ENCODE measurements at places on chromosomes 3 and 15.

- no peak for DNase-seq
Measured at GRCh38 chr3:158909870-158910269, 108.0 kb downstream of the MFSD1 start.

- DNase-seq = no peak
Measured at GRCh38 chr3:129357616-129358015, 70.8 kb downstream of the EFCAB12 start.

GRCh38 chr3:153146191-153147053 is 15.6 kb upstream of the RAP2B start:
- DNase-seq = no peak

DNA sequence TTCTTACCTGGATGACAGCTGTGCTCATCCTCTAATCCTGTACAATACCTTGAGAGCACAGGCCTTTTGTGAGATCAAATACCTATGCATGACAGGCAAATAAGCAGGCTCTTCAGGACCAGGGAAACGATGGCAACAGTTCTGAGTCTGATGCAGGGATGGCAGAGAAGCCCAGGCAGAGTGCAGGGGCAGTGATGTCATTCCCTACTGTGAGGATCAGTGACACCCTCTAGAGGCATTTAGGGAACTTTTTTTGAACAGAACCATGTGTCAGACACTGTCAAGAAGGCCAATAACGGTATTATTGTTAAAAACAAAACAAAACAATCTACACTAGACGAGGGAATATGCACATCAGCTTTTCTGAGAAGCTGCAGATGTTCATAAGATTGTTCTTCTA is 314.8 kb upstream of the CTDSPL start:
- DNase-seq = no peak

GRCh38 chr3:193545304-193545703 is 9.4 kb downstream of the ATP13A4 start:
- no peak for DNase-seq

GRCh38 chr3:42515391-42515916 is 13.0 kb downstream of the VIPR1 start:
- DNase-seq = no peak

Data from stimulated activated CD4-positive, alpha-beta T cell treated with anti-CD3 and anti-CD28 coated beads, Interleukin-1b, Interleukin-23, amount 100 ng/mL, for 1 hour (primary cell).